Dorsolateral prefrontal cortex (tissue), 122 donors: ENCODE measurements at places on chromosomes 6 and 20.

GRCh38 chr20:31475472-31476293, 595 bp downstream of the REM1 start:
- DNase-seq: no peak

- no peak for DNase-seq
These were observed 123.8 kb downstream of the CDKAL1 start for GRCh38 chr6:20658053-20658452.

- DNase-seq: no peak
These were observed 54.6 kb downstream of the GJA10 start for GRCh38 chr6:89948876-89949275.

DNA sequence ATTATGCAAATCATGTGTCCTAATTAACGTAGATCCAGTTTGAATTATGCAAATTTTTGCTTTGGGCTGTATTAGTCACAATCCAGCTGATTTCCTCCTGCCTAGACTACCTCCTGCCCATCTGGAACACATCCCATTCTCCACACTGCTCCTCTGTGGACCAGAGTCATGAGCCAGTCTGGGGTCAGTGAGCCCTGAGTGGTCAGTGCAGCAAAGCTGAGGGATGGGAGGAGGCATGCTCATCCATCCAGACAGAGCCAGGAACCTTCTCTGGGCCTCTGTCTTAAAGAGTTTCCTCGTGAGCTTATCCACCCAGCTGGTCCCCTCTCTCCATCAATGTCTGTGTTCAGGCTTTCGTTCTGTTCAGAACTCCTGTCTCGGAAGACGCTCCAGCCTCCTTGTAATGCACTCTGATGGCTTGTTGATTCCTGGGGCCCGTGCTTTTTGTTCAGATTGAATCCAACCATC, 747.8 kb downstream of the PTPRT start:
- DNase-seq: peak; percentile 39

DNA sequence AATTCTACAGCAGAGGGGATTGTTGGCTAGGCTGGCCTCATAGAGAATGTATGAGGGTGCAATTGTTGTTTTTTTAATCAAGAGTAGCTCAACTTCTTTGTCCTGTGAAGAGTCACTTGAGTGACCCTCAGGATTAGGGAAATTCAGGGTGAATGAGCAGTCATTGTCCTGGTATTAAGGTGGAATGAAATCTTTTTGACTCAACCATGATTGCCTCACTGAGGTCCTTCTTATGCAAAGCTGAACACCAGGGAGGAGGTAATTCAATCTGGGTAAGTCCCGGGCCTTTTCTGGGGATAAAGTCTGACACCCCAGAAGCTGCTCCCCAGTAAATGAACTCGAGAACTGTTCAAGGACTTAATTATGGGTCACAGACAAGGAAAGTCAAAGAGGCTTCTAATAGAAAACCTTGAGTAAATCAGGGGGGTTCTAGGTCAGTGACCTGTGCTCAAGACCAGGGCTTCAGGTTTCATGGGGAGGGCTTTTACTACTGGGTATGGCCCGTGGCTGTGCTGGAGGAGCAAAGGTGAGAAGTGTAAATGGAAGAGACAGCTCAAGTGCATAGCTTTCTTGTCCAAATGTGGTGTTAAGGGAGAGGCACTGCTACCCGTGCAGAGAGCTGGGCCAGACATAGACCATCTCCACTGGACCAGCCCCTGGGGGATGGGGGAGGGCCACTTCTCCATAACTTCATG, 25.3 kb upstream of the ZBTB24 start:
- no peak for DNase-seq

DNA sequence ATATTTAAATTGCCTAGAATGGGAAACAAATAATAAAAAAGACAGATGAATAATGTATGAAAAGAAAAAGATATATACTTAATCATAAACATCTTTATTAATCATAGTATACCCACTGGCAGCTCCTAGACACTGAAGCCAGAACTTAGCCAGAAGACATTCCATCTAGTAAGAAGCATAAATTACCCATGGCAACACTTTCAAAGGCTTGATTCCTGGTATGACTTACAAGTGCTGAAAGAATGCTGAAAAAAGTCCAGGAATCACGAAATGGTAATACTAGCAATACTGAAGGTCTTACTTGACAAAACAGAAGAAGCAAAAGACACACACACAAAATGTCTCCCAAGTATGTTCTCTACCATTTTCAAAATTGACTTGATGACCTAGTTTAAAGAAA, 38.0 kb downstream of the RWDD2A start:
- DNase-seq: no peak

- no peak for DNase-seq
These were observed 145.7 kb upstream of the PHACTR3 start for GRCh38 chr20:59458645-59459044.

DNA sequence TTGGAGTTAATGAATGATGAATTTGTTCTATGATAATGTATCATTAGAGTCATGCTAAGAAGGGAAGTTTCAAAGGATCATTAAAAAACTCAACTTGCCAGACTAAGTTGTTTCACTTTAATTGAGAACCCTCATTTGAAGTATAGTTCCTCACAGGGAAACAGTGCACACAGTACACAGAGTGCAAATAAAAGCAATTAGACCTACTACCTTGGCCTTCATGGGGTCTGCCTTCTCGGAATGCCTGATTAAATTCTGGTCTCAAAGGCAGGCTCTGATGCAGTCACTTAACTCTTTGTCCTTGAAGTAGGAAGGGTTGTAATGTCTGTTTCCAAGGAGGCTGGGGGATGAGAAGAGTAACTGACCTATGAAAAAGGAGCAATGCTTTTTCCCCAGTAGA, 457.3 kb downstream of the TBC1D32 start:
- DNase-seq: no peak

DNA sequence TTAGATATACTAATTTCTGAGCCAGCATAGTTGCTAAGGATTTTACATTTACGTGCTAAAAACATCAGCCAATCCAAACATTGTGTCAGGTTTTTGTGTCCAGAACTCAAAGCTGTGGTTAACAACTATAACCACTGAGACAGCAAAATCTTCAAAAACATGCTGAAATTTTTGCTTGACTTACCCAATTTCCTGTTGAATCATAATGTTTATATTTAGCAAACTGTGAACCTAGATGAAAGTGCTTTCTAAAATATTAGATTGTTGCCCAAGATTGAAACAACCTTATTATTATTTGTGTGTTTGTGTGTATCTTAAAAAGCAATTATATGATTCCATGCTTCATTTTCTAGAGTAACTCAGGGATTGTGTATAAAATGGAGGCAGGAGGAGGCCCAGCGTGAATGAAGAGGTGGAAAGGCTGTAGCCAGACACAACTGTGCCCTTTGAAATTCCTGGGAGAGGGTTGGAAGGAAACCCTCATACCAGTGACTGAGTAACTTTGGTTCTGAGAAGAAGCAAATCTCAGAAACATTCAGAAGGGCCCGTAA, 48.0 kb downstream of the ARMC2 start:
- DNase-seq: no peak

DNA sequence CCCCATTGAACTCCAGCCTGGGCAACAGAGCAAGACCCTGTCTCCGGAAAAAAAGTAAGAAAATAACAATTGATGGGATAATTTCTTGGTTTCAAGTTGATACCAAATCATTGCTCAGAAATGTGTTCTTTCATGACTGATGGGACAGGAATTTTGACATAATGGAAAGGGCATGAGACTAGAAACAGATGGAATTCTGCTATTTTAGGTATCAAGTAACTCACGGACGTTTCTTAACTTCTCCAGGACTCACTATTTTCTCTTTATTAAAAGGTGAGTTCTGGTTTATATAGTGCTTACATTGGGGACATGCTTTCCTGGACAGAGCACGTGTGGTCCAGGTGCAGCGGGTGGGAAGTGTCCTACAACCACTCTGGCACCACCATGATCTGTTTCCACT, 6.0 kb upstream of the DSP start:
- no peak for DNase-seq

- DNase-seq: no peak
These were observed 243.7 kb downstream of the ALDH8A1 start for GRCh38 chr6:134706153-134706552.

DNA sequence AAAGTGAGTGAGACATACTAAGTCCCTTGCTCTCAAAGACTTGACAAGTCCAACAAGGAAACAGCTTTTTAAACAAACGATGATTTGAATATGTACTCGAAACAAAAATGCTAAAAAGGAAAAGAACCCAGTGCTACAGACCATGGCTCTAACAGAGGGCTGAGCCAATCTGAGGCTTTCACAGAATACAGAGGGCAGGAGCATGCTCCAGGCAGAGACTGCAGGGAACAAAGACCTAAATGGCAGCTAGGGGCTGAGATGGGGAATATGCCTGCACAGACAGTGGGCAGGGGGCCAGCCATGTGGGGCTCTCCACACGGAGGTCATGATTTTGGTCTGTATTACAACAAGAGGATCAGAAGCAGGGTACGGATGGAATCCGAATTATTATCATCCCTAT, 31.1 kb upstream of the C6orf118 start:
- no peak for DNase-seq

GRCh38 chr20:48155268-48155667, 370.0 kb upstream of the SULF2 start:
- DNase-seq: peak; percentile 30

DNA sequence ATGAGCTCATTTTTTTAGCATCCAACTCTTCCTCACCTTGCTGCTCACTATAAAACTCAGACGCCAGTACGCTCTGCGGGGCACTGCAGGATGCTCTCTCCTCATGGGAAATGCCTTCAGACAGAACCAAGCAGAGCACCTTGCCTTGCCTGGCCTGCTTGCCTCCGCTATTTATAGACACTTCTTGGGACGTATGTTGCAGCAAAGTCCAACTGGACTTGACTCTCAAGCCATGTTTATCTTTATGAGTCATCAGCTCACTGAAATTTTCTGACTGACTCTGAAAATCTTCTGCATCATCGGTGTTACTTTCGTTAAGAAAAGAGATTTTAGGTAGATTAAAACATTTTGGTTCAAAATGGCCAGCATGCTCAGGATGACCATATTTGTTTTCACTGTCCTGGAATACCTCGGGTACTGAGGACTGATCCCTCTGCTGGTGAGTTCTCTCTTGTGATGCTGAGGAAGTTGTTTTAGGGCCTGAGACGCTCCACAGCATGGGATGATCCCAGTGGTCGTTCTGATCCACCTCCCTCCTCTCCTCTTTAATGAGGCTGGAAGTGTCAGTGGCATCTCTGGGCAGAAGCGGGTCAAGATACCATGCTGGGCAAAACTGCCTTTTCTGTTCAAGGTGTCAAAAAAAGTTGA, 204.5 kb downstream of the KIF16B start:
- DNase-seq: no peak

- no peak for DNase-seq
These were observed 394.2 kb downstream of the BMP2 start for GRCh38 chr20:7161690-7162089.

DNA sequence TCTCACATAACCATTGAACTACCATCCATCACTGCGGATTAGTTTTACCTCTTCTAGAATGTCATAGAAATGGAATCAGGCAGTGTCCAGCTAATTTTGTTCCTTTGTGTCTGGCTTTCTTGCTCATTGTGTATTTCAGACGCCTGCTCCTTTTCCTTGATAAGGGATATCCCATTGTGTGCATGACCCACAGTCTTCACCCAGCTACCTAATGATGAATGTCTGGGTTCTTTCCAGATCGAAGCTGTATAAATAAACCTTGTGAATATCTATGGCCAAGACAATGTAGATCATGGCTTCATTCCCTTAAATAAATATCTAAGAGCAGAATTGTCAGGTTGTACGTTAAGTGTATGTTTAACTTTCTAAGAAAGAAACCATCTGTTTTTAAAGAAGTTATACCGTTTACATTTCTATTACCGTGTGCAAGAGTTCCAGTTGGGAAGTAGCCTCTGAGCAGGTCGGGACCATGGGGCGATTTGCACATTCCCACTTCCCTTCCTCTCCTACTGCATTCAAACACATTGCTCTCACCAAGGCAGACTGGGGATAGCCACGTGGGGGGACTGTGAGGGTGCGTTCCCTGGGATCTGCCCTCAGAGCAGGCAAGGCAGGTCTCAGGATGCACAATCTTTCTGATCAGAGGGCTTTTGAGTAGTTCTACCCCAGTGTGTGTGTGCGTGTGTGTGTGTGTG, 13.1 kb downstream of the CD93 start:
- no peak for DNase-seq

DNA sequence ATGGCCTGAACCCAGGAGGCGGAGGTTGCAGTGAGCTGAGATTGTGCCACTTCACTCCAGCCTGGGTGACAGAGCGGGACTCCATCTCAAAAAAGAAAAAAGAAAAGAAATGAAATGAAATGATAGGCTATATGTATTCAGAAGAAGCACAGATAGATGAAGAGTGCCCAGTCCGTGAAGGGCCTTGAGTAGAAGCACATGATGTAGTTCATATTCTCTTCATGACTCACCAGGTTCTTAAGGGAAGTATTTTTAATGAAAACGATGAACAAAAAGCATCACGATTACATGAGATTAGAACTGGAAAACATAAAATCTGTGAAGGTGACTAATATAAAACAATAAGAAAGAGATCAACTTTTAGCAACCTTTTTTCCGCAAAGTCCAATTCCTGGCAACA, 29.8 kb downstream of the TPD52L1 start:
- no peak for DNase-seq

- no peak for DNase-seq
These were observed 43.1 kb upstream of the GATA5 start for GRCh38 chr20:62518911-62519310.

DNA sequence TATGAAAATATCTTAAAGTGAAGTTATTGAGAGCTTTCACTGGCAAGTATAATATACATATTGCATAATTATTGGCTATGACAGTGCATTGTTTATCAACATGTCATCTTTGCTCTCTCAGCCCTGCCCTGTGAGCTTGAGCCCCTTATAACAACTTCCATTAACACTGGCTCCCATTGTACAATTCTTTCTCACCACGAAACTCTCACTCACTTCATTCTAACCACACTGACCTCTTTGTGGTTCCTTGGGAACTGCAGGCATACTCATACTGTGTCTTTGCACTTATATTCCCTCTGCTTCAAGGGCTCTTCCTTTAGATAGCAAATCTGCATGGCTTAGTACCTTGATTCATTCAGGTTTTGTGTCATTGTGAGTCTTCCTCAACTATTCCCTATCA, 411.8 kb downstream of the CDKAL1 start:
- DNase-seq: no peak

- DNase-seq: no peak
These were observed 18.3 kb downstream of the RAET1L start for GRCh38 chr6:150006961-150007464.

- DNase-seq: no peak
These were observed 15.3 kb downstream of the TJAP1 start for GRCh38 chr6:43492673-43493072.

GRCh38 chr6:158662954-158663624, 13.2 kb downstream of the SYTL3 start:
- DNase-seq: no peak

GRCh38 chr6:168695701-168696100, 254.7 kb downstream of the SMOC2 start:
- no peak for DNase-seq

- DNase-seq: peak; percentile 91
These were observed 41.3 kb downstream of the SPDEF start for GRCh38 chr6:34514593-34515472.

- no peak for DNase-seq
These were observed 9.5 kb downstream of the DEK start for GRCh38 chr6:18254793-18255192.
